ENCODE measurements at places on chromosomes 13 and 19.

GRCh38 chr19:43318203-43318602 lies 35.3 kb upstream of the CD177 start:
- no peak for ATAC-seq
- H3K36me3 ChIP-seq = no peaks in the 10 kb centered on the region
- no peak overlapping the region for H3K27ac ChIP-seq
- no peaks in the 10 kb centered on the region for H3K4me1 ChIP-seq
- H3K4me3 ChIP-seq = no peak overlapping the region
- H3K27me3 ChIP-seq = peaks cover 18% of the 10 kb centered on the region

DNA sequence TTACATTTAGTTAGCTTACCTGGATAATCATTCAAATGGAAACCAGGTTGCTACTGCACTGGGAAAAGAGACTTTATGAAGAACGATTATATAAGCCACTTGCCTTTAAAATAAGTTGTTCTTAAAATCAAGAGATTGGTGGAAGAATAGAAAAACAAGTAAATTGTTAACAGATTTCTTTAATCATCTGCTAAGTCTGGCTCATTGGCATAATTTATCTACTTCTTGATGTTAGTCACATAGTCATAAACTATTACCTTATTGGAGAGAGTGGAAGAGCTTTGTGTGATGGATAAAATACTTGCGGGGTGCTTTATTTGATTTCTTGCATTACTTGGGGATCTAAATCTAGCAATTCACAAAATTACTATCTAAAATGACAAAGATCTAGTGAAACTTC lies 6.8 kb downstream of the LSM14A start:
- no peak for ATAC-seq
- peaks cover 88% of the 10 kb centered on the region for H3K36me3 ChIP-seq
- peak overlapping the region; percentile 86 for H3K4me3 ChIP-seq
- peaks cover 46% of the 10 kb centered on the region for H3K4me1 ChIP-seq
- peak overlapping the region; percentile 44 for H3K27ac ChIP-seq

DNA sequence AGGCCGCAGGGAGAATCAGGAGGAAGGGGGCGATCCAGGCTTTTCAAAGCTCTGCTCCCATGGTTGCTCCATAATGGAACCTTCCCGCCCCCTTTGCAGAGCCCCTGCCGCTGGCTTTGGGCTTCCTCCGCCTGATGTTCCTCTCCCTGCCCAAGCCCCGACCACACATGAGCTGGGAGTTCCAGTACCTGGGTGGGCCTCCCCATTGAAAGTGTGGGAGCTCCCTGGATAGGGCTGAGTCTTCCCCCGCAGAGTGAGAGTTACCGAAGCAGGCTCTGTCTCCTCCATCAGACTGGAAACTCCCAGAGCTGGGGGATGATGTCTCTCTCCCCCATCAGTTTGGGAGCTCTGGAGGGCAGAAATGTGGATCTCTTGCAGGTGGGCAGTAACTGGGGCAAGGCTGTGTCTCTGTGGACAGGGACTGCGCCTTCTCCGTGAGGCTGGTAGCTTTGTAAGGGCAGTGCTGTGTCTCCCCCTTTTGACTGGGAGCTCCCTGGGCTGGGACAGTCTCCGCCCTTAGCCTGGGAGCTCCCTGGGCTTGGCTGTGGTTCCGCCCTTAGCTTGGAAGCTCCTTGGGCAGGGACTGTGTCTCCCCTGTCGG lies 722 bp downstream of the DCAF15 start:
- H3K4me1 ChIP-seq = no peaks in the 10 kb centered on the region
- peaks cover 49% of the 10 kb centered on the region for H3K36me3 ChIP-seq
- H3K4me3 ChIP-seq = peak overlapping the region; percentile 96
- no peak for ATAC-seq
- no peaks in the 10 kb centered on the region for H3K27me3 ChIP-seq
- peak overlapping the region; percentile 63 for H3K27ac ChIP-seq

- no peaks in the 10 kb centered on the region for H3K27me3 ChIP-seq
- H3K4me3 ChIP-seq = no peak overlapping the region
- H3K4me1 ChIP-seq = no peaks in the 10 kb centered on the region
- peak; percentile 73 for ATAC-seq
- H3K36me3 ChIP-seq = peaks cover 26% of the 10 kb centered on the region
Measured at GRCh38 chr19:1624458-1624857, 19.2 kb upstream of the UQCR11 start.

GRCh38 chr13:50713523-50714248 lies 129.8 kb downstream of the DLEU7 start:
- peaks cover 14% of the 10 kb centered on the region for H3K4me1 ChIP-seq
- H3K4me3 ChIP-seq = peak overlapping the region; percentile 47
- peak; percentile 92 for ATAC-seq
- peak overlapping the region; percentile 46 for H3K27ac ChIP-seq

- ATAC-seq = no peak
- peaks cover 13% of the 10 kb centered on the region for H3K27me3 ChIP-seq
- no peaks in the 10 kb centered on the region for H3K4me1 ChIP-seq
- no peak overlapping the region for H3K4me3 ChIP-seq
- H3K36me3 ChIP-seq = no peaks in the 10 kb centered on the region
Measured at GRCh38 chr13:33249066-33249465, 36.5 kb downstream of the STARD13 start.

GRCh38 chr13:57527114-57527735 lies 104.3 kb upstream of the PCDH17 start:
- no peak overlapping the region for H3K27ac ChIP-seq
- no peak overlapping the region for H3K4me3 ChIP-seq
- H3K27me3 ChIP-seq = no peaks in the 10 kb centered on the region
- H3K4me1 ChIP-seq = no peaks in the 10 kb centered on the region

DNA sequence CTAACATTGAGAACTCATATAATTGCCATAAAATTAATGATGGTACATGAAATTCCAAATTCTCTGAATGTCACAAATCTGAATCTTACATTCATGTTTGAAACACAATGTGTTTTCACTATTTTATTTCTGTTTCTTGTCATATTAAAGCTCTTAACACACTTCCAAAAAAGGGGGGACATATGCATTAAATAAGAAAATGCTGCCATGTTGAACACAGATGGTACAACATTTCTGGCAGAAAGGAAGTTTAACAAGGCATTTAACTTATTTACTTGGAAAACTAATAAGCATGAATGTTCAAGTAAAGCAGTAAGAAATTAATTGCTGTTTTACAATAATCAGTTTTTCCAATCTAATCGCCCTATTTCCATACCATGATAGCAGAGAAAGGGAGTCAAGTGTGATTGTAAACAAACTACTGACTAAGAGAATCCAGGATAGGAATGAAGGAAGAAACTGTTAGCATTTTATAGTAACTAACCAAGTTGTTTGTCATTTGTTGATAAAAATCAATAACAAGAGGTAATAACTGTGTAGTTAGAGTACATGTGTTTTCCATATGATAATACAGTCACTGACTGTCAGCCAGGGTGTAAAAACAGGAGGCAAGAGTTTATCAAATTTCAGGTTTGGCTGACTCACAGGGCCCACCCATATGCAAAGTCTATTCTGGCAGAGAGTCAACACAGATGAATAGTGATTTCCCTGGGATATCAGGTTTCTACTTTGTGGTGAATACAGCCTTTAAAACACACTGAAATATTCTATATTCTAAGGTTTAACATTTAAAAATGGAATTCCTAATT lies 5.7 kb upstream of the FOXO1 start:
- peak; percentile 77 for ATAC-seq
- H3K4me3 ChIP-seq = no peak overlapping the region
- peaks cover 7% of the 10 kb centered on the region for H3K4me1 ChIP-seq
- H3K27me3 ChIP-seq = no peaks in the 10 kb centered on the region
- H3K36me3 ChIP-seq = no peaks in the 10 kb centered on the region

DNA sequence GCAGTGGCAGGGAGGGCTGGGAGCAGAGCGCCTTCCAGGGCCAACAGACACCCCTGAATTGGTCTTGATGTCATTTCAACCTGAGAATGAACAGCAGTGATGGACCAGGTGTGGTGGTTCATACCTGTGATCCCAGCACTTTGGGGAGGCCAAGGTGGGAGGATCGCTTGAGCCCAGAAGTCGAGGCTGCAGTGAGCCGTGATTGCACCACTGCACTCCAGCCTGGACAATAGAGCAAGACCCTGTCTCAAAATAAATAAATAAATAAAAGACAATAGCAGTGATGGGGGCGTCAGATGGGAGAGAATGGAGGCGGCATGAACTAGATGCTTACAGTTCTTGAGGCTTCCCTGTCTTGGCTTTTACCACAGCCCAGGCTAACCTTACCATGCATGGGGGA lies 46.1 kb upstream of the ONECUT3 start:
- H3K4me3 ChIP-seq = no peak overlapping the region
- no peaks in the 10 kb centered on the region for H3K36me3 ChIP-seq
- H3K4me1 ChIP-seq = peaks cover 5% of the 10 kb centered on the region
- peaks cover 22% of the 10 kb centered on the region for H3K27me3 ChIP-seq

DNA sequence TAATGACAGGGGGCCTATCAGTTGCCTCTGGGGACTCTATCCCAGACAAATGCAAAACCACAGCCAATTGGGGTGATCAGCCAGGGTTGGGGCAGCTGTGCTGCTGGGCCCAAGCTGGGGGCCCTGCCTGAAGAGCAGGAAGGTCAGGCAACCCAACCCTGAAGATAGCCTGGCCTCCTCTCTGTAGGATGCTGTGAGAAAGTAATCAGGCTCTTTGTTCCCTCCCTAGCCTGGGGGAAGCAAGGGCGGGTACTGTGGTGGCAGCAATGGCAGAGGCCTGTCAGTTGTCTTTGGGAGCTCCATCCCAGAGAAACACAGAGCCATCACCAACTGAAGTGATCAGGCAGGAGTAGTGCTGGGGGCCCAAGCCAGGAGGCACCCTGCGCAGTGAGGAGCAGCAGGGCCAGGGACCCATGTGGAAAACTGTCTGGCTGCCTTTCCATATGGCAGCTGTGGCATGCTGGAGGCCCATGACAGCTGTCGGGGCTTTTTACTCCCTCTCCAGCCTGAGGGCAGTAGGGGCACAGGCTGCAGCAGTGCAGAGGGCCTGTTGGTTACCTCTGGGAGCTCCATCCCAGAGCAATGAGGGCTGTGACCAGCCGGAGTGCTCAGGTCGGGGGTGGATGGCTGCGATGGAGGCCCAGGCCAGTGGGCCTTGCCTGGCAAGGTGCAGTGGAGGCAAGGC lies 73.6 kb upstream of the ATP12A start:
- H3K27me3 ChIP-seq = peaks cover 5% of the 10 kb centered on the region
- ATAC-seq = no peak
- H3K36me3 ChIP-seq = no peaks in the 10 kb centered on the region
- no peak overlapping the region for H3K27ac ChIP-seq

- H3K36me3 ChIP-seq = peaks cover 5% of the 10 kb centered on the region
- H3K27ac ChIP-seq = no peak overlapping the region
- no peaks in the 10 kb centered on the region for H3K4me1 ChIP-seq
- H3K4me3 ChIP-seq = no peak overlapping the region
- no peaks in the 10 kb centered on the region for H3K27me3 ChIP-seq
- no peak for ATAC-seq
Measured at GRCh38 chr19:1222394-1222793, 15.4 kb downstream of the CBARP start.

GRCh38 chr13:52894413-52894812 lies 46.0 kb upstream of the PCDH8 start:
- H3K36me3 ChIP-seq = no peaks in the 10 kb centered on the region
- H3K4me1 ChIP-seq = no peaks in the 10 kb centered on the region
- H3K27me3 ChIP-seq = peaks cover 16% of the 10 kb centered on the region
- no peak overlapping the region for H3K27ac ChIP-seq
- ATAC-seq = no peak

- ATAC-seq = peak; percentile 62
- peak overlapping the region; percentile 93 for H3K27ac ChIP-seq
- no peaks in the 10 kb centered on the region for H3K4me1 ChIP-seq
Measured at GRCh38 chr19:4088975-4089374, 22.3 kb upstream of the ZBTB7A start.

- H3K4me3 ChIP-seq = peak overlapping the region; percentile 86
- H3K36me3 ChIP-seq = peaks cover 58% of the 10 kb centered on the region
- ATAC-seq = no peak
- peaks cover 36% of the 10 kb centered on the region for H3K4me1 ChIP-seq
- no peaks in the 10 kb centered on the region for H3K27me3 ChIP-seq
Measured at GRCh38 chr19:43782689-43783231, 2.0 kb upstream of the KCNN4 start.

DNA sequence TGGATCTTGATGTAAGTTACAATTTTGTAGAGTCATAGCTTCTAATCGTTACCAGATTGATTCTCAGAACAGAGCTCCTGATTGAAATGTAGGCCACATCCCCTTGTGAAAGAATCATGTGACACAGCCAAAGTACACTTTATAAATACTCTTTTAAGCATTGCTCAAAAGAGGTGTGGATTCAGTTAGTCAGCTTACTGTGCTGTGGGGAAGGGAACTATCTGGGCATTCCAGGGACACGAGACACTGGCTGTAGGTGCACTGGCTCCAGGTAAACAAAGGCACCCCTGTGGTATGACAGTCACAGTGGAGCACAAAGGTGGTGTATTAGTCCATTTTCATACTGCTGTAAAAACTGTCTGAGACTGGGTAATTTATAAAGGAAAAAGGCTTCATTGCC lies 222.8 kb downstream of the LIG4 start:
- no peak for ATAC-seq
- no peak overlapping the region for H3K27ac ChIP-seq
- H3K27me3 ChIP-seq = no peaks in the 10 kb centered on the region
- H3K4me3 ChIP-seq = no peak overlapping the region
- H3K4me1 ChIP-seq = no peaks in the 10 kb centered on the region

DNA sequence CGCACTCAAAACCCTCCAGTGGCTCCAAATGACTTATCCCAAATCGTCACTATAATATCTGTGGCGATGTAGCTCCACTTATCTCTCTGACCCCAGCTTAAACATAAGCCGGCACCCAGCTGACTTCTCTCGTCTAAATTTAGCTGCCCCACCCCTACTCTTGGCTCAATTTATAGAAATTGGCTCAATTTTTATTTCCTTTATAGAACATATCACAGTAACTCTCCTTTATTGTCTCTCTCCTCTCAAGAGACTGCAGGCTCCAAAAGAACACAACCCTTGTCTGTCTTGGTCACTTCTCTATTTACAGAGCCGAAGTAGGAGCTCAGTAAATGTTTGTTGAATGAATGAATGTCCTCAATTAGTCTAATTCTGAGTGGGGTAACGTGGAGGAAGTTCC lies 805 bp downstream of the ZNF784 start:
- H3K4me1 ChIP-seq = peaks cover 25% of the 10 kb centered on the region
- peak overlapping the region; percentile 90 for H3K27ac ChIP-seq
- peaks cover 7% of the 10 kb centered on the region for H3K36me3 ChIP-seq
- peak overlapping the region; percentile 77 for H3K4me3 ChIP-seq
- H3K27me3 ChIP-seq = no peaks in the 10 kb centered on the region
- no peak for ATAC-seq

- ATAC-seq = no peak
- H3K27me3 ChIP-seq = peaks cover 33% of the 10 kb centered on the region
- no peaks in the 10 kb centered on the region for H3K4me1 ChIP-seq
- H3K27ac ChIP-seq = no peak overlapping the region
Measured at GRCh38 chr13:98133946-98134345, 8.9 kb upstream of the FARP1 start.
